ENCODE measurements at places on chromosomes 12 and 14.

GRCh38 chr14:61089126-61089750 is 108.2 kb downstream of the SLC38A6 start:
- DNase-seq, result no peak

- peak; percentile 53 for DNase-seq
Observed at GRCh38 chr14:29442696-29443095, 485.0 kb downstream of the PRKD1 start.

DNA sequence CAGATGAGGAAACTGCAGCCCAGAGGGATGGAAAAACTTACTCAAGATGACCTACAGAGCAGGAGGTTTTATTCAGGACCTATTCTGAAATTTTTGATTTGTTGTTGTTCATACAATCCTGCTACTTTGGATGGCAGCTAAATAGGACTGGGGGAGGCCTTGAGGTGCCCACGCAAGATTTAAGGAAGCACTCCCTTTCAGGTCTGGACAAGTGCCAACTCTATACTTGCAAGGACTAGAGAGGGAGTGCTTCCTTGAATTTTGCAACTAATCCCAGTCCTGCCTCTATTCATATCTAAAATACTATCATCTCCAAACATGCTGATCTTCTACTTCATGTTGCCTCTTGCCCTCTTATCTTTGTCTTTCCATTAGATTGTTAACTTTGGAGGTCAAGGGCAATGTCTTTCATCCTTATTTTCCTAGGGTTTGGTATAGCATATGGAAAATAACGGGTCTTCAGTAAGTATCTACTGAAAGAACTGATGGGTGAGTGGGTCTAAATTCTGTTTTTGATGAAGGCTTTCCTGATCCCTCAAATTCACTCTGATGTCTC is 28.6 kb upstream of the PPM1H start:
- no peak for DNase-seq

DNA sequence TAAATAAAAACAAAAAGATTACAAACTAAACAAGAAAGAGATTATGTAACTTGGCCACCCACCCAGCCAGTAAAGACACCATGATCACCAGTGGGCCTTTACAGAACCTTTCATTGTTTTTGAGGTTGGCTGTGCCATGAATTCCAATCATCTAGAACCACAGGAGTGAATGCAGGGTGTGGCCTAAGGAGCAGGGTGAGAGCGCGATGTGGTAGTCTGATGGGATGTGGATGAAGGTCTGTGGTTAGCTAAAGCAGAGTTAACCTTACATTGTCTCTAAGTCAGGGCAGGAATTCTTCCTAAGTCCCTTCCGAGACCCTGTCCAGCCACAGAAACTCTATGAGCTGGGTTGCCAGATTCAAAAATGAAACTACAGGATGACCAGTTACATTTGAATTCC is 54.0 kb upstream of the CDKN3 start:
- no peak for DNase-seq

DNA sequence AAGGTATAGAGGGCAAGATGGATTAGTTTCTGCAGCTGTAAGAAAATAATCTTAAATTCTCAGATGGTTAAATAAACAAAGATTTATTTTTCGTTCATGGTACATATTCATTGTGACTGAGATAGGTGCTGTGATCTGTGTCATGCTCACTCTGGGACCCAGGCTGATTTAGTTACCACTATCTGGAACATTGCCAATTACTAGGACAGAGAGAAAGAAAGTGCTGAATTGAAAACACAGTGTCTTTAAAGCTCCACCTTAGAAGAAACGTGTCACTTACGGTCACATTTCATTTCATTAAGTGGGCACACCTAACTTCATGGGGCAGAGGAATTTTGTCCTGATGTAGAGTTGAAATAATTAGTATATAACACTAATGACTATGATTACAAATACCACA is 430.0 kb downstream of the CCDC91 start:
- DNase-seq, result no peak

- DNase-seq, result no peak
Observed at GRCh38 chr14:71264260-71264659, 357.0 kb downstream of the PCNX1 start.

DNA sequence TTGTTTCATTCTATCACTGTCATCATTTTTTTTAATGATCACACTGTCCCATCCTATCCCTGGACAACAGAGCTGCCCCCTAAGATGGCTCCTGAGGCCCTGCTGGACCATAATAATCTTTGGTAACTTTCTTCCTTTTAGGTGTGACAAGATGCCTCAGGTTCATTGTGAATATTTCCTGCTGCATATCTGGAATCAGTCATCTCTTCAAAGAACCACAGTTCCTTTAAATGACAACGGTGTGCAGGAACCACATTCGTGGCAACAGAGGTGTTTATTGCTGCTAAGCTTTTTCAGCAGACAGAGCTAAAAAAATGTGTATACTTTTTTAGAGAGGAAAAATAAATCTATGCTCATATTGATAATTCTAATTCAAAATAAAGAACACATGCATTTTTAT is 312.9 kb downstream of the MED13L start:
- no peak for DNase-seq

- DNase-seq, result no peak
Observed at GRCh38 chr12:67980391-67980790, 8.9 kb upstream of the IFNG-AS1 start.

DNA sequence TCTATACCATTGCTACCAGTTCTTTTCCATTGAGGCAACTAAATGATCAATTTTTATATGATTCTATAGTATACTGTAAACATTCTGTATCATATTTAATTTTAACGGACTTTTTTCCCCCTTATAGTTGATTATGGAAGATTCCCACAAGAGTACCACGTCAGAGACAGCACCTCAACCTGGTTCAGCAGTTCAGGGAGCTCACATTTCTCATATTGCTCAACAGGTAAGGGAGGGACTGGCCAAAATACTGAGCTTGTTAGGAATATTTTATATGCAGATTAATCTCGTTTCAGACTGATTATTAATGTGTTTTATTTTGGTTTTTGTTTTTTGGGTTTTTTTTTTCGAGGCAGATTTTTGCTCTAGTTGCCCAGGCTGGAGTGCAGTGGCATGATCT is 16.1 kb downstream of the ATF1 start:
- DNase-seq, result no peak

DNA sequence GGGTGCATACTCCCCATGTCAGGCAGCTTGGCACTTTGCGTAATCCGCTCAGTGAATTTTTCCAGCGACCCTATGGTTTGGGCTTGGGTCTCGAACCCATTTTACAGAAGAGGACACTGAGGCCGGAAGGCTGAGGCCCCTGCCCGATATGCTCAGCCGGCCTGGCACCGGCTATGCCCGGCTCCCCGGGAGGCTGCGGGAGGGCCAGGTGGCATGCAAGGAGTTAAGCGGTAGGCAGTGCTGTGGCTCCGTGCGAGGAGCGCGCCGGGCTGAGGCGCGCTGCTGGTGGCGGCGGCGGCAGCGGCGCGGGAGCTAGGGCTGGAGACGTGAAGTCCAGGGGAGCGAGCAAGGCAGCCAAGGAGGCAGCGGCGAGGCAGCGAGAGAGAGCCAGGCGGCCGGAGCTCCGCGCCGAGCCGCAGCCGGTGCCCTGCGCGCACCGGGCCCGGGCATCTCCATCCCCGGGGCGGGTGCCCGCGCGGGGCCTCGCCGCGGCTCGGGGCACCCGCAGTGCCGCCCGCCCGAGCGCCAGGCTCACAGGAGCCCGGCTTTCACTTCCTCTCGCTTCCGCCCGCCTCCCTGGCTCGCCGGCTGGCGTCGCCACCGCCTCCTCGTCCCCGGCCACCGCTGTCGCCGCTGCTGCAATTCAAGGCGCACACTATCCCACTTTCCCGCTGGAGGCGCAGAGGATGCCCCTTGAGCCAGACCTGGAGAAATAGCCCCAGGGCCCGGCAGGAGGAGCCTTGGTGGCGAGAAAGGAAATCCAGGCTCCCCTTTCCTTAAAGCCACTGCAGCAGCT is at the start of gene WSCD2:
Gene WSCD2, plus strand, starts transcription at position 272 of the 796 bp plus-strand sequence. CDS start 66,545 bp downstream, outside the sequence.
- DNase-seq, result no peak

DNA sequence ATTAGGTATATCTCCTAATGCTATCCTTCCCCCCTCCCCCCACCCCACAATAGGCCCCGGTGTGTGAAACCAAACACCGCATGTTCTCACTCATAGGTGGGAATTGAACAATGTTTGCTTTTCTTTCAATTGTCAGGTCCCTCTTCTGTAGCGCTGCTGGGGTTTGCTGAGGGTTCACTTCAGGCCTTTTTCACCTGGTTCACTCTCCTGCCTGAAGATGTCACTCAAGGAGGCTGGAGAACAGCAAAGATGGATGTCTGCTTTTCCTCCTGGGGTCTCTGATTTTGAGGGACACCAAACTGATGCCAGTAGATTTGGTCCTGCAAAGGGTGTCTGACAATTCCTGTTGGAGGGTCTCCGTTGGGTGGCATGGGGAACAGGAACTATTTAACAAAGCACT is 35.8 kb downstream of the KLRK1 start:
- DNase-seq, result no peak

- no peak for DNase-seq
Observed at GRCh38 chr12:45209784-45210183, 6.1 kb upstream of the ANO6 start.

GRCh38 chr14:85701763-85702162 is 171.8 kb downstream of the FLRT2 start:
- DNase-seq, result no peak

- DNase-seq, result no peak
Observed at GRCh38 chr12:66279123-66279712, 23.1 kb upstream of the HELB start.

DNA sequence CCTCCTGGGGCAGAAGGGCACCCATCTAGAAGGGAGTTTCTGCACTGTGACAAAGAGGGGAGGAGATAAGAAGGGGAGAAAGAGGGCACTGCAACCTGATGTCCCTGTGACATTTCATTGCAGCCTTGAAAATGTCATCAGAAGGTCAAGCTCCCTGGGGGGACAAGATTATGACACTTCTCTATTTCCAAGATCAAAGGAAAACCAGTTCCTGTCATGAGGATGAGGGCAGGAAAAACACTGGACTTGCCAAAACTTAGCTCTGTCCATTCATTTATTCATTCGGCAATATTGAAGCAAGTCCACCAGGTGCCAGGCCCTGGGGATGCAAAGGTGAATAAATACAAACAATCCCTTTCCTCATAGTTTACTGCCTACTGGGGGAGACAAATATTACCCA is 138.4 kb upstream of the CDKN3 start:
- DNase-seq, result no peak

GRCh38 chr12:6735448-6736191 is 11.8 kb downstream of the COPS7A start:
- peak; percentile 36 for DNase-seq

DNA sequence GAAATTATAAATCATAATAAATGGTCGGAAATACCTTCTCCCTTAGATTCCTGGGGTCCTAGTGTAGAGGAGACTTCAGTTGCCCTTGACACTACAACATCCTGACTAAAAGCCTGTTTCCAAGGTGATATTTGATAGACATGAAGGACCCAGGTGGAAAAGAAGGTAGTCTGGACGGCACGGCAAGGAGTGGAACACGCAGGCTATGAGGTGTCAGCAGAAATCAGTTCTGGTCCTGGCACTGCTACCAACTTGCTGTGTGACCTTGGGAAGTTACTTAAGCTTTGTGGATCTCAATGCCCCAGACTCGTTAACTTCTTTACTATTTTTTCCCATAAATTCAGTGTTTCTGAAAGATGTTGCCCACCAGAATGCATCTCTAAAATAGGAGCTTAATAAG is 36.9 kb upstream of the BCL2L14 start:
- DNase-seq, result no peak

DNA sequence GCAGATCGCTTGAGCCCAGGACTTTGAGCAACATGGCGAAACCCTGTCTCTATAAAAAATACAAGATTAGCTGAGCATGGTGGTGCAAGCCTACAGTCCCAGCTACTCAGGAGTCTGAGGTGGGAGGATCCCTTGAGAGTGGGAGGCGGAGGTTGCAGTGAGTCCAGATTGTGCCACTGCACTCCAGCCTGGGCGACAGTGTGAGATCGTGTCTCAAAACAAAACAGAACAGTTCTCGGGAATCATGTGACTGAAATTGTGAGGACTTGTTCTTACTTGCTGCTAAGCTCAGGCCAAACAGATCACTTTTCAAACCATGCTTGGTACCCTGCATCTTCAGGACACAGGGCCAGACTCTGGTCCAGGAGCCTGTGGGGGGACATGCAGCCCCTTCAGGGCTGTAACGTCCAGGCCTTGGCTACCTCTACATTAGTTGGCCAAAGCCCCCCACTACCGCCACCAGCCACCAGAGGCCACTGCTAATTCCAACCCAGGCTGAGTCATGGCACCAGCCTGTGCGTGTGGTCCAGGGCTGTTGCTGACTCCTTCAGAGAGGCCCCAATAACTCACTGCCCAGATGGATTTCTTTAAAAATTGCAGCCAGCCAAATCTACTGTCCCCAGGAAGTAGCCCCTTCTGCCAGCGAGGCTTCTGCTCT is 33.4 kb upstream of the SYNDIG1L start:
- peak; percentile 20 for DNase-seq

GRCh38 chr14:103833711-103834110 is 13.7 kb downstream of the PPP1R13B start:
- DNase-seq, result no peak

DNA sequence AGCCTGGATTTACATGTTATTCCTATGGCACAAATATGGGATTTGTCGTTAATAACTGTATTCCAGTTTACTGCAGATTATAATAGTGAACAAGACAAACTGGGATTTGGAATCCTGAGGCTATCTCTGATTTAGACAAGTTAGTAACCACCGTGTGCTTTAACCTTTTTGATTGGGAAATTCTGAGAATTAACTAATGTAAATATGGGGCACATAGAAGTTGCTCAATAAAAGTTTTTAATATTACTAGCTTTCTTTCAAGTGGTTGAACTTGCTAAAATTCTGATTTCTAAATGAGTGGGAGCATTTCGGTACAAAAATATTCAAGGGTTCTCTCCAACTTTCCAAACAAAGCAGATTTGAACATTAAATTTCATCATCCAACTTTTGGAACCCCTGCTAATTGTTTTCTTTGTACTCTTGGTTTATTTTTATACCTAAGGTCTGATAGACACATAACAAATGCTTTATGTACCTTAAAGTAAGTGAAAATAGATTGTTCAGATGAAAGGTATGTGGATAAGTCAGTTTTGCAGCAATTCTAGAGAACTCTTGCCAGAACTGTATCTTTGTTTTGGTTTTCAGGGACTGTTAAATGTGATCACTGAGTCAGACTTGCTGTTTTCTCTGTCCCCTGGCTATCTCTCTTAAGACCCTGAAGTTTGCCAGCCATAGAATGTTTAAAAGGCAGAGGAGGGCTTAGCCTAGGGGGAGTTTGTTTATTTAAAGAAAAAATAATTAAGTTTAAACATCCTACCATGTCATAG is 57.5 kb downstream of the FRS2 start:
- DNase-seq, result no peak

DNA sequence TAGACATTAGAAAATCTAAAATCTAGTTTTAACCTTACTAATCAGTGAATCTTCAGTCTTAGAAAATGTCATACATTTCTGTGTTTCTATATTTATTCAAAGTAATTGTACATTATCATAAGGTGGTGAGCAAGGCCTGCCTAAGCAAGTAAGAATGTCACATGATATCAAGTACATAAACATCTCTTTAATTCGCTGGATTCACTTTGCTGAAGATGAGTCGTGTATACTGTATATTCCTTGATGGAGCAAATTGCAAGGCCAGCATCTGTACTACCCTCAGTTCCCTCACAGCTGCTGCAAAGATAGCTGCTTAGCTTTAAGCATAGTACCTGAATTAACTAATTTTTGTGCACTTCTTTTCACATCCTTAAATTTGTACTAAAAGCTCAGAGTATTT is 8.5 kb upstream of the AK7 start:
- no peak for DNase-seq

- DNase-seq, result no peak
Observed at GRCh38 chr12:1130164-1130563, 139.1 kb downstream of the ERC1 start.

GRCh38 chr14:50060871-50061663 is 55.3 kb downstream of the VCPKMT start:
- peak; percentile 86 for DNase-seq

Measured in amniotic stem cell (primary cell).